ENCODE measurements at places on chromosomes 2 and 18.

GRCh38 chr18:56267334-56267733 lies 371.1 kb downstream of the TXNL1 start:
- no peak for DNase-seq

- DNase-seq: no peak
Observed at GRCh38 chr2:1837022-1837421, 92.7 kb upstream of the PXDN start.

DNA sequence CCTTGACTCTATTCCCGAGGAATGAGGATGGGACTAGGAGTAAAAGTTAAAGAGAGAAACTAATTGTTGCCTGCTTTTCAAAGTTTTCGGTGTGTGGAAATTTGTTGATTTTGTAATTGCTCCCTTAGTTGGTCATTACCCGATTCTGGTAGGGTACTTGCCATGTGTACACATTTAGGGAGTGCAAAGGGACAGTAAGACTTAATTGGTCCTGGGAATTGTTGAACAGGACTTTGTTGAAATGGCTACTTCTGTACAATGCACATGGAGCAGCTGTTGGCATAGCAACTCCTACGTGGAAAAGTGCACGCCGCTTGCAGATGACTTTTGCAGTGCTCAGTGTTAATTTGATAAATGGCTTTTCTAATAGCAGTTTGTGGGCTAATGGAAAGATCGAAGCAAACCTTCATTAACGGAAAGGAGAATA lies 22.9 kb downstream of the EPAS1 start:
- no peak for DNase-seq

GRCh38 chr18:26719896-26720295 lies 145.6 kb downstream of the AQP4 start:
- no peak for DNase-seq

GRCh38 chr2:234689911-234690379 lies 193.1 kb upstream of the ARL4C start:
- DNase-seq: no peak
